ENCODE measurements at places on chromosomes 5 and 9. TPM values are rescaled to one million over a fixed set of nuclear protein-coding genes. Genes with fewer than 3 reads are reported as not detected.

The ADAMTSL2 gene
- total RNA-seq, result 5.8 TPM

The GMCL2 gene
- total RNA-seq, result not detected

The CCL28 gene
- total RNA-seq, result 0.44 TPM

The SLC25A25 gene
- 8.0 TPM for total RNA-seq

The KDM4C gene
- 12.1 TPM for total RNA-seq

The TLX3 gene
- total RNA-seq, result not detected

The DPP7 gene
- total RNA-seq, result 97.4 TPM

The INSYN2B gene
- 14.5 TPM for total RNA-seq

The PTPRD gene
- total RNA-seq, result 19.8 TPM

The HMMR gene
- total RNA-seq, result 2.3 TPM

The SPATA31C1 gene
- total RNA-seq, result not detected

The NOXA1 gene
- 0.12 TPM for total RNA-seq

The ARL14EPL gene
- not detected for total RNA-seq
